AG09309 (cell line): ENCODE measurements at places on chromosomes 1 and 21.

GRCh38 chr1:239717097-239717917, 330.9 kb downstream of the CHRM3 start:
- DNase-seq = no peak

DNA sequence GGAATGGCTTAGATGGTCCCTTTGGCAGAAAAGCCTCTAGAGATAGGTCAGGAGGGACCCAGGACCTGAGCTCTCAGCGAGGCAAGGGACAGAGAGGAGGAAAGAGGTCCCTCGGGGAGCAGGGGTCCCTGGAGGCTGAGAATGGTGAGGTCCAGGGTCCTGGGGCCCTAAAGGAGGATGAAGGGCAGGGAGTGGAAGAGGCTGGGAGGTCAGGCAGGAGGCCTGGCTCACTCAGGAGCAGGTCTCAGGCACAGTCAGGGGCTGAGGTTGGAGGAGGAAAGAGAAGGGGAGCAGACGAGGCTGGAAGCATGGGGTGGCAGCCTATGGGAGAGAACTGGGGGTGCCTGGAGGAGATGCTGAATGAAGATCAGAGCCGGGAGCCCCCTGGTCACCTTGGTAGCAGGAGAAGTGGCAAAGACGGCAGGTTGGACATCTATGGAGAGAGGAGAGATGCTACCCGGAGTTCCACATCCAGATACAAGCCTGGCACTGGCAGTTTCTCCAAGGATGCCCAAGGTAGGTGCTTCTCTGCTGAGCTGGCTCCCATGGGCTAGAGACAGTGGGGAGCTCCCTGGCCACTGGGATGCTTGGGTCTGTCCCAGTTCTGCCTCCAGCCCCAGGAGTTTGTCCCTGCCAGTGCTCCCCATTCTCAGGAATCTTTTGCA, 22.6 kb downstream of the IGFN1 start:
- DNase-seq = no peak

DNA sequence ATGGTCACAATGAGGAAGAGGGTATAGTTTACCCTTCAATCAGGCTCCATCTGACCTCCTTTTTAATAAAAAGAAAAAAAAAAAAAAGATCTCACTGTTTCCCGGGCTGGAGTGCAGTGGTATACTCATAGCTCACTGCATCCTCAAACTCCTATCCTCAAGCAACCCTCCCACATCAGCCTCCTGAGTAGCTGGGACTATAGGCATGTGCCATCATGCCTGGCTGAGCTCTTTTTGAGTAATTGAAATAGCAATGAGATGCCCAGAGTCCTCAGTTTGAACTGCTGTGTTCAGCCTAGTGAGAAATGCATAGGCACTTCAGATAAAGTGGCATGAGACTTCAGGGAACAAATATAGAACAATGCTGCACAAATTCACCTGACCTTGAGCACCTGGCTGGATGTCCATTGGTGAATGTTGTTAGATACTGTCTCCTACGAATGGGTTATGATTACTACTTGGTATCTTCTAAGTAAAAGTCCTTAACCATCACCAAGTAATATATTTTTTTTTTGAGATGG, 67.6 kb downstream of the NR5A2 start:
- no peak for DNase-seq

GRCh38 chr1:239657291-239657690, 270.9 kb downstream of the CHRM3 start:
- DNase-seq = no peak

DNA sequence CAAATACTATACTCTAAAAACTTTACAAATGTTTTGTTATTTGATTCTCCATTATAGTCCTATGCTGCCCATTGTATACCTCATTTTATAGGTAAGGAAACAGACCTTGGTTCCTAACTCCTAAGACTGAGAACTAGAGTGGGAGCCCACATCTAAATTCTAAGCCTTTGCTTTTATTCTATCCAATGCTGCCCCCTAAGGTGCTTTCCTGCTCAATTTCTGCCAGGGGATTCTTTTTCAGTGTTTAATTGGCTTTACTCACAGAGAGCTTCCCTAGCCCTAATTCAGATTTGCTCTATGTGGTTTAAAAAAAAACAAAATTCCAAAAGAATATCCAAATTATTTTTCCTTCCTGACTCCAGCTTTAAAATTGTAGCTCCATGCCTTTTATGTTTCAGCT, 64.5 kb downstream of the KIF14 start:
- DNase-seq = no peak

DNA sequence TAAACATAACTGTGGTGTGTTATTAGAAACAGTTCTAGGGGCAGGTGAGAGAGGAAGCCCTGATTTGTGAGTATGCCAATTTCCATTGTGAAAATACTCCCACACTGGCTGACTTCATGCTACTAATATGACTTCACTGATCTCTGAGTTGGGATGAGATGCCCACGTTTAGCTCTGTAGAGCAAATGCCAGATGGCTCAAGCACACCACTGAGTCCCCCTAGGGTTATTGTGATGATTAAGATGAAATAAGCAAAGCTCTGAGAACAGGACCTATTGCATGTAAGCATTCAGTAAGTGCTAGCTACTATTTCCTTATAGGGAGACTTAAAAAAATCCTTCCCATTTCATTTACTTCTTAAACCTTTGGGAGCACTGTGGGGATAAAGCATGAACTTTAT, 117.6 kb downstream of the CENPF start:
- peak; percentile 3 for DNase-seq

DNA sequence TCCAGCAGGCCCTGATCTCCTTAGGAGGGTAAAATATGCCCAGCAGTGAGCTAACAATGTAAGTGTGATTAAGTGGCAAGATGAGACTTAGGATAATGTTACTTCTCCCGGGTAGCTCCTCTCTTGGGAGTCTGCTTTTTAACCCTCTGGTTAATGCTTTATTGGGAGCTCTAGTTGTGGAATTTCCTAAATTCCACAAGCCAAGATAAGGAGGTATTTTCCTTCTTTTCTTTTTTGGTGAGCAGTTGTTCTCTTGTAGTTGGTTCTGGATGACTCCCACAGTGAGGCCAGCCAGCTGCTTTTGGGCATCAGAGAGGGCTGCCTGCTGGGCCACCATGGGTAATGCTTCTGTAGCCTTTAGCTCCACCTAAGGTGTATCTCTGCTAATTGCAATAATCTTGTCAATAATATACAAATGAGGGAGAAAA, 19.3 kb downstream of the C1orf52 start:
- DNase-seq = no peak

DNA sequence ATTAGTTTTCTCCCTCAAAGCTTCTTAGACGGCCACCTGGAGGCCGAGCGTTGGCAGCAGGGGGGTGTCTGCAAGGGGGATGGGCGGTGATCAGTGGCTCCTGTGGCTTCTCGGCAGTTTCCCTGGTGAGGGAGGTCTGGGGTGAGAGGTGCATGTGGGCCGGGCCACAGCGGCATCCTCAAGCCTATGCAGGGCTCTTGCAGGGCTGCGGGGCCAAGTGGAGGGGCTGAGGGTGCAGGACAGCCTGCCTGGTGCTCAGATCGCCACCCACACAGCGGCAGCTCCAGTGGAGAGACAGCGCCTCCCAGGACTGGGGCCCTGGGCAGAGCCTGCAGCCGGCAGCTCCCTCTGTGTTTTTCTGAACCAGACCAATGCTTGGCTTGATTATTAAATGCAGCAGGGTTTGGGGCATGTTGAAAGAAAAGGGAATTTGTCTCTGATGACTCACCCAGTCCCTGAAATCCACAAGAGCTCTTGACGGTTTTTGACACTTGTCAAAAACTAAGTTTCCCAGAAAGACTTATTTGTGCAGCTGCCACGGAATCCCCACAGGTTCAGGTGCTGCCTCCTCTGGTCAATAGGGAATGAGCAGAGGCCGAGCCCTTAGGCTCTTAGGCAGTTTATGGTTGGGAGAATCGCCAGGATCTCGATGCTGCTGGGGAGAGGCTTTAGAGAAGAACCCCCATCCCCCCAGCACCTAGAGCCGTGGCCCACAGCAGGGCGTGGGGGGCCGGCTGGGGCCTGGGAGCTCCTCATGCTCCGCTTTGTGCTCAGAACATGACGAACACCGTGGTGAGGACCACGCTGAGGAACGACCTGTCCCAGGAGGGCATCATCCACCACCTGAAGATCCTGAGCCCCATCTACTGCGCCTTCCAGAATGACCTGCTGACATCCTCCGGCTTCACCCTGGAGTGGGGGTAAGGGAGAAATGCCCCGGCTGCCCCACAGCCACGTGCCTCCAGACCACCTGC, 54.7 kb downstream of the UMODL1 start:
- DNase-seq = no peak

DNA sequence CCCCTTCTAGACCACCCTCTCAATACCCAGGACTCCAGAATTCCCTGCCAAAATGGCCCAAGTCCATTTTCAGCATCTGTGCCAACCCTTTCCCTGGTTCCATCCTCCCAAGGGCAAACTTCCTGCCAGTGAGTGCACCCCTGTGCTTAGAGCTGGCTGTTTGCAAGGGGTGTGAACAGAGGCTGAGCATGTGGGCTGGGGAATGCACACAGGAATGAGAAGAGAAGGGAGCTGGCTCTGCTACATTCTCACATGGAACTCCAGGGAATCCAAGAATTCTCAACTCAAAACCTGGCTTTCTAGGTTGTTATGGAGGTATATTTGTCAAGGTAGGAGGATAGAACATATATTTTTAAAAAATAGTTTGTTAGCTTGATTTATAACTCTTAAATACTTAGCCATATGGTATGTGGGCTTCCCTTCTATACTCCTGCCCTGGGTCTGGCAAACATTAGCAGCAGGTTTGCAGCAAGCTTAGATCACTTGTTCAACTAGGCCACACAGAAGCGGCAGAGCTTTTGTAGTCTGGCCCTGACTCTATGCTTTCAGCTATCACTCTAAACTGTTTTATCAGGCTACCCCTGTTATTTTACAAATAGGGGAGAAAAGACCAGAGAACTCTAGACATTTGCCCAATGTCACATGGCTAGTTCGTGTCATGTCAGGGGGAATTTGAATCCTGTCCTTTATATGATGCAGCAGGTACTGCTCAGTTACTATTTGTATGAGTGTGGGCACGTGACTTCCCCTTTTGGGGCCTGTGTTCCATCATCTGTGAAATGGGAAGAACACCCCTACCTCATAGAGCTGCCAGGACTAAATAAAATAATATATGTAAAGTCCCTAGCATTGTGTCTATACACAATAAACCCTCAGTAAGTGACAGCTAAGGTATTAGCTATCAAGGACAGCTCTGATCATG, 8.1 kb upstream of the STMN1 start:
- no peak for DNase-seq

- DNase-seq = no peak
Measured at GRCh38 chr1:94092210-94092613, 28.7 kb downstream of the ABCA4 start.

DNA sequence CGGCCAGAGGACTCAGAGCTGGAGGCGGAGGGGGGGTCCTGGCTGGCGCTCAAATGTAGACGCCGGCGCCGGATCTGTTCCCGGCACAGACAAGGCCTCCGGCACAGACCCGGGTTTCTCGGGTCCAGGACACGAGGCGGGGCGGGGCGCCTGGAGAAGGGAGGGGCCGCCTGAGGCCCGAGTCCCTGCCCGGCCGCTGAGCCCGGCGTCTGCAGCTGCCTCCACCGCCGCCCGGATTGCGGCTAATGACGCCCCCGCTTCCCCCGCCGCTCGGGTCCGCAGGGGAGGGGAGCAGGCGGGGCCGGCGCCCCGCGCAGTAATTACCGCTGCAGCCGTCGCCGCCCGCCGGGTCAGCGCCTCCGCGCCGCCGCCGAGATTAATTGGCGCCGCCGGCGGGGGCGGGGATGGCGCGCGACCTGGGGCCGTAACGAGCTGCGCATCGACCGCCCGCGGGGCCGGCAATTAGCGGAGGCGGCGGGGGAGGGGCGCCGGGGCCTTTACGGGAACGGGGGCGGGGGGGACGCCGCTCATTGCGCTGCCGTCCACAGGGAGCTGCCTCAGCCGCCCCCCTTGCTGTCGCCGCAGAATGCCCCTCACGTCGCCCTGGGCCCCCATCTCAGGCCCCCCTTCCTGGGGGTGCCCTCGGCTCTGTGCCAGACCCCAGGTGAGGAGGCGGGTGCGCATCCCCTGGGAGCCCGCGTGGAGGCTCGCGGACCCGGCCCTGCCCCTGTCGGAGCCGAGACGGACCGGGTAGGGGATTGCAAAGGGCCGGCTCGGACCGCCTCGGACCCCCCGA, 17.3 kb downstream of the NOC2L start:
- peak; percentile 35 for DNase-seq

GRCh38 chr1:7752512-7753417, 18.3 kb upstream of the VAMP3 start:
- DNase-seq = peak; percentile 11

GRCh38 chr1:244236101-244236500, 185.0 kb downstream of the ZBTB18 start:
- no peak for DNase-seq

DNA sequence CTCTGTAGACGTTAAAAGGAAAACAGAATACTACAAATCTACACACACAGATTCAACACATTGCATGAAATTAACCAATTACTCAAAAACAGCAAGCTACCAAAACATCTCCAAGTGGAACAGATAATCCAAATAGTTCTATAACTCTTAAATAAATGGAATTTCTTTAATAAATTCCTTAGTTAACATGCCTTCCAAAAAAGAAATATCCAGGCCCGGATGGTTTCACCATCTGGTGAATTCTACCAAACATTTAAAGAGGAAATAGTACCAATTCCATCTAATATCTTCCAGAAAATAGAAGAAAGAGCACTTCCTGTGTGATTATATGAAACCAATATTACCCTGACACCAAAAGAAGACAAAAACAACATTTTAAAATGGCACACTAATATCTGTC, 52.8 kb upstream of the COL6A2 start:
- no peak for DNase-seq

GRCh38 chr1:3692598-3692997, 40.3 kb downstream of the TP73 start:
- no peak for DNase-seq

DNA sequence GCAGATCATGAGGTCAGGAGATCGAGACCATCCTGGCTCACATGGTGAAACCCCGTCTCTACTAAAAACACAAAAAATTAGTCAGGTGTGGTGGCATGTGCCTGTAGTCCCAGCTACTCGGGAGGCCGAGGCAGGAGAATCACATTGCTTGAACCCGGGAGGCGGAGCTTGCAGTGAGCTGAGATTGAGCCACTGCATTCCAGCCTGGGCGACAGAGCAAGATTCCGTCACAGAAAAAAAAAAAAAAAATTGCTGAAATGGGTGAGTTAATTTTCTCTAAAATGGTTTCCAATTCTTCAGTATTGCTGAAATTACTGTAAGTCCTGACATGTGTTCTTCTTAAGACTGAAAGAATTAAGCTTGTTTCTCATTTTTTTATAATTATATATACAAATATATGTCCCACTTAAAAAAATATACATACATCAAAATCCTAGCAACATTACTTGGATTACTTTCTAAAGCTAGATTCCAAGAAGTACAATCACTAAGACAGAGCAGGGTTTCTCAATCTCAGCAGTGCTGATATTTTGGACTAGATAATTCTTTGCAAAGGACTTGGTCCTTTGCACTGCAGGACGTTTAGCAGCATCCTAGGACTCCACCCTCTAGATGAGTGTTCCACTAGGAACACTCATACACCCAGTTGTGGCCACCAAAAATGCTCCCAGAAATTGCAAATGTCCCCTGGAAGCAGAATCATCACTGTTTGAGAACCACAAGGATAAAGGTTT, 24.8 kb downstream of the ZNHIT6 start:
- DNase-seq = no peak
